Activated naive CD4-positive, alpha-beta T cell (primary cell): ENCODE measurements at places on chromosomes 12 and 14.

GRCh38 chr12:23083267-23083666, 458.3 kb downstream of the ETNK1 start:
- no peak for DNase-seq

DNA sequence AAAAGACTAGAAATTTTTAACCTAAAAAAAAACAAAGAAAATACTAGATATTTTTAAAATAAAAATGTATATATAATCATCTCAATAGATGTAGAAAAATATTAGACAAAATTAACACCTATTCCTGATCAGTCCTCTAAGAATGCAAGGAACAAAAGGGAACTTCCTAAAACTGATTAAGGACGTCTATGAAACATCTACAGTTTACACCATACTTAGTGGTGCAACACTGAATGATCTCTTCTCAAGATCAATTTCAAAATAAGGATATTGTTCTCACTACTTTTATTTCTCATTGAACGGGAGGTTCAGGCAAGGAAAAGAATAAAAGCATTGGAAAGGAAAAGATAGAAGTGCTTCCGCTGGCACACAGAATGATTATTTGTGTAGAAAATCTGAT, 16.0 kb downstream of the OLR1 start:
- no peak for DNase-seq

DNA sequence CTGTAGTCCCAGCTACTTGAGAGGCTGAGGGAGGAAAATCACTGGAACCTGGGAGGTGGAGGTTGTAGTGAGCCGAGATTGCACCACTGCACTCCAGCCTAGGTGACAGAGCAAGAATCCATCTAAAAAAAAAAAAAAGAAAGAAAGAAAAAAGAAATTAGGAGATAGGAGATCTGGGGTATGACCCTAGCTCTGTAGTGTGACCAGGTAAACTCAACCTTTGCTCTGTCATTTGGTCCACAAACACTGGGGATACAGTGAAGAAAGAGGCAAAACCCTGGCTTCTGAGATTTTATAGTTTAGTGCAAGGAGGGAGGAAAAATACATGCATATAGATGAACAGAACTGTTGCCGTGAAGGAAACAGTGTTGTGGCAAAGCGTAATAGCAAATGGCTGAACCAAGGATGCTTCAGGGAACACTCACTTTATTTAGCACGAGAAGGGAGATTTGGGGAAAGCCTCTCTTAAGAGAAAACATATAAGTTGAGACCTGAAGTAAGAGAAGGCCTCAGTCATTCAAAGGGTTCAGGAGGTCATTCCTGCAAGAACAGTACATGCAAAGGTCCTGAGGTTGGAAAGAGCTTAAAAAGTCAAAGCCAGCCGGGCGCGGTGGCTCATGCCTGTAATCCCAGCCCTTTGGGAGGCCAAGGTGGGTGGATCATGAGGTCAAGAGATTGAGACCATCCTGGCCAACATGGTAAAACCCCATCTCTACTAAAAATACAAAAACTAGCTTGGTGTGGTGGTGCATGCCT, 29.6 kb upstream of the ATXN2 start:
- DNase-seq: no peak

DNA sequence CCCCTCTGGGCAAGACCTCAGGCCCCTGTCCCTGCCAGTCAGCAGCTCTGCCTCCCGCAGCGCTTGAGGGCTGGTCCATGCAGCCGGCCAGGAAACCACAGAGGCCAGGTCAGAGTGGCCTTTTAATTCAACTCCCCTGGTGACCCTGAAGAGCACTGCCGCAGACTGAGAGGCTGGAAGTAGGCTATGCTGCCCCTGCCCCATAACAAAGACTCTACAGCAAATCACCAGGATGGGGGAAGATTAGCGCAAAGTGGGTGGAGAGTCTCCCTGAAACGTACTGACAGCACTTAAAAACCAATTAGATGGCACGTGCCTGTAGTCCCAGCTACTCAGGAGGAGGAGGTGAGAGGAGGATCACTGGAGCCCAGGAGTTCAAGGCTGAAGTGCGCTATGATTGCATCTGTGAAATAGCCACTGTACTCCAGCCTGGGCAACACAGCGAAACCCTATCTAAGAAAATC, 70.5 kb downstream of the ITPK1 start:
- DNase-seq: no peak

- DNase-seq: no peak
Observed at GRCh38 chr12:85825746-85826145, 10.5 kb downstream of the RASSF9 start.

DNA sequence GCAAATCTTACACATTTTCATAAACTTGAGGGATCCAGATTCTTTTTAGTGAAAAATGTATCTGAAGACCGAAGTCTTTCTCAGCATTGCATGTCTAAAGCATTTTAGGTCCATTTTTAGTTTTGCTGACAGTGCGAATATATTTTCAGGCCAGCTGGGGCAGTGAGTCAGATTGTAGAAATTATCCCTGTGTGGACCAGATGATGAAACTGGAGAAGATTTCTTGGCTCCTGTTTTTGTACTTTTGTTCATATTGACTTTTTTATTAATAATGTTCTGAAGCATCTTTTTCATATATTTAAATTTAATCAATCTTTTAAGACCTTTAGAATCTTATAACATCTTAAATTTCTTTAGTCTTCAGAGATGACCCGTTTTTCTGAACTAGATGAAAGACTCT, 173.1 kb downstream of the FLRT2 start:
- DNase-seq: no peak

GRCh38 chr12:128619263-128619662, 204.5 kb downstream of the SLC15A4 start:
- no peak for DNase-seq
